Activated naive CD8-positive, alpha-beta T cell treated with anti-CD3 and anti-CD28 coated beads, Interleukin-2, amount 50 U/mL, for 24 hours (primary cell): ENCODE measurements at places on chromosomes 7 and 10.

DNA sequence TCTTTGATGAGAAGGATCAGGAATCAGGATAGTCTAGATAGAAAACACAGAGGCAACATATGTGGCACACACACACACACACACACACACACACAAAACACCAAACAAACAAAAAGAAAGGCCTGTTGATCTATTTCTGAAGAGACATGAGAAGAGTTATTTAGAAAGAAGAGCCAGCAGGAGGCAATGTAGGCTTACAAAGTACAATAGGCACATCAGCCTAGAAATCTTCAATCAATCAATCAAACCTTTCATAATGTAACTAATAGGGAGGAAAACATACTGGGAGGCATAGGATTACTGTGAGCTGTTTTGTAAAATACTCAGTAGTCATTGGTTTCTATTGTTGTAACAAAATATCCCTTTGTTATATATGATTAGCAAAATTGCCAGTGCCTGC lies 47.3 kb upstream of the TES start:
- peaks cover 18% of the 10 kb centered on the region for H3K4me1 ChIP-seq
- DNase-seq = no peak
- H3K27ac ChIP-seq = no peak overlapping the region
- no peak overlapping the region for H3K4me3 ChIP-seq
- H3K27me3 ChIP-seq = peaks cover 2% of the 10 kb centered on the region

GRCh38 chr10:80070057-80070456 lies 8.4 kb upstream of the TMEM254 start:
- no peaks in the 10 kb centered on the region for H3K36me3 ChIP-seq
- H3K27me3 ChIP-seq = peaks cover 5% of the 10 kb centered on the region
- DNase-seq = no peak
- H3K4me3 ChIP-seq = no peak overlapping the region

DNA sequence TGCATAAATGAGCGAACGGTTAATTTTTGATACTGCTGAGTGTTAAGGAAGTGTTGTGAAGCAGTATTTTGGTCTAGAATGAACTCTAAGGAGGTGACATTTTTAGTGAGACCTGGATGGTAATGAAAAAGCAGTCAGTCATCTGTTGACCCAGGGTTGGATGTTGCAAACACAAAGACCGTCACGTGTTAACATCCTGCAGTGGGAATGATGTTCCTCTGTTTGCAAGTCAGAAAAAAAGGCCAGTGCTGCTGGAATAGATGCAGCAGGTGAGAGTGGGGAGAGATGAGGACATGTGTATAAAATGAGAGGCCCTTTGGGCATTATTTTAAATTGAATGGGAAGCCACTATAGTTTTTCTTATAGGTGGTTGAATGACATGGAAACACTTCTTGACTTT lies 39.3 kb downstream of the INSYN2A start:
- H3K27me3 ChIP-seq = no peaks in the 10 kb centered on the region
- H3K4me1 ChIP-seq = no peaks in the 10 kb centered on the region
- no peak overlapping the region for H3K27ac ChIP-seq
- H3K36me3 ChIP-seq = no peaks in the 10 kb centered on the region

- no peaks in the 10 kb centered on the region for H3K36me3 ChIP-seq
- no peak overlapping the region for H3K4me3 ChIP-seq
- H3K27ac ChIP-seq = no peak overlapping the region
- DNase-seq = no peak
These were observed 54.3 kb upstream of the SMNDC1 start for GRCh38 chr10:110358869-110359629.

- no peaks in the 10 kb centered on the region for H3K4me1 ChIP-seq
- H3K27me3 ChIP-seq = peaks cover 18% of the 10 kb centered on the region
- no peak overlapping the region for H3K4me3 ChIP-seq
These were observed 15.1 kb upstream of the LMTK2 start for GRCh38 chr7:98091523-98091922.

DNA sequence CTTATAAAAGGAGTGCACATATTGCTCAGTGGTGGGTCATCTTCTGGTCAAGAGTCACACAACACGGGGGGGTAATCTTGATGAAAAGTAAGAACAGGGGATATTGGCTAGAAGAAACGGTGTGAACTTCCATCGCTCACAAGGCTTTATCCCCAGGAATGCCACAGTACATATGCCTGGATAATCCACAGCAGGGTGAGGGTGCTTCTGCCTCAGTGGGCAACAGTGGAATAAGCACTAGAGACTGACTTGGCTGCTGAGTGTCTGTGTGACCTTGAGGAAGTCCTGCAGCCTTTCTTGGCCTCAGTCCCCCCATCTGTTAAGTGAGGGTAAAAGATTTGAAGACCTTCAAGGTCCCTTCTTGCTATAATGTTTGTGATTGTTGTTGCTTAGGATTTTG lies 44.9 kb upstream of the SHH start:
- no peak overlapping the region for H3K4me3 ChIP-seq
- H3K4me1 ChIP-seq = no peaks in the 10 kb centered on the region
- H3K27ac ChIP-seq = no peak overlapping the region

- H3K27ac ChIP-seq = peak overlapping the region; percentile 86
- H3K4me1 ChIP-seq = peaks cover 49% of the 10 kb centered on the region
- no peak overlapping the region for H3K4me3 ChIP-seq
These were observed 2.1 kb upstream of the PALD1 start for GRCh38 chr10:70476249-70477035.

- DNase-seq = no peak
- no peak overlapping the region for H3K4me3 ChIP-seq
- H3K36me3 ChIP-seq = no peaks in the 10 kb centered on the region
- H3K27ac ChIP-seq = no peak overlapping the region
- no peaks in the 10 kb centered on the region for H3K4me1 ChIP-seq
These were observed 15.4 kb upstream of the BTBD16 start for GRCh38 chr10:122255509-122256301.

- no peak overlapping the region for H3K27ac ChIP-seq
- H3K4me3 ChIP-seq = no peak overlapping the region
- H3K36me3 ChIP-seq = no peaks in the 10 kb centered on the region
- peak; percentile 44 for DNase-seq
These were observed 14.7 kb downstream of the CDNF start for GRCh38 chr10:14822879-14823755.

- DNase-seq = no peak
- no peaks in the 10 kb centered on the region for H3K36me3 ChIP-seq
- H3K27me3 ChIP-seq = peaks cover 3% of the 10 kb centered on the region
- no peak overlapping the region for H3K27ac ChIP-seq
- no peak overlapping the region for H3K4me3 ChIP-seq
These were observed 853.6 kb downstream of the LRMDA start for GRCh38 chr10:76285012-76285411.

DNA sequence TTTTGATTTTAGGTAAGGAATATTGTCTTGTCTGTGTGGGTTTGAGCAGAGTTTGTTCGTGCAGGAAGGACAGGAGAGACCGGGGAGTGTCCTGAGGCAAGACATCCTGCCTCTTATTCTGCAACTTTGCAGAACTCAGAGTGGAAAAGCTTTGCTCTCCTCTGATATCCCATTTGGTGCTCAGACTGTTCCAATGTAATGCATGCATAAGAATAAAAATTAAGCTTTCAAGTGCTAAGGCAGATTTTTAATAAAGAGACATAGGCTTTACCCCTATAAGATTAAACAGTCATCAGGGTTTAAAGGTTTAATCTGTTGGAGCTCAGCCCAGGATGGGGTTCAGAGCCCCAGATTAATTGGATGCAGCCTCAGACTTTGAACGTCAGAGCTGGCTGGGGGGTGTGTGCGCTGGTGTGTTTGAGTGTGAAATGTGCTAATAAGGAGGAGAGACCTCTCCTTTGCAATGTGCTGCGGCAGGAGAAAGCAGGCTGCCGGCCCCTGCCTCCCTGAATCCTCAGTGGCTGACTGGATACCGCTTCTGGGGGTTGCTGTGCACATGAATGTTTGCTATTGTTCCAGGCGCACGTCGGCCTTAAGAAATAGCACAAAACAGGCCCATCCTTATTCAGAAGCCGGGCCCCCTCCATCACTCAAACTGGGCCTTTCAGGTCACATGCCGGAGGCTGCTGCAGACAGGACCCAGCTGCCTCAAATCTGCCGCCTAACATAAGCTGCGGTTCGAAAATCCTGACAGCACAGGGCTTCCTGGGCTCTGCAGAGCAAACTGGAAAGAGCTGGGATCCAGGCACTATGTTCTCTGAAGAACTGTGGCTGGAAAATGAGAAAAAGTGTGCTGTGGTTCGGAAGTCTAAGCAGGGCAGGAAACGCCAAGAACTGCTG lies 84.1 kb upstream of the PRR15 start:
- H3K4me1 ChIP-seq = no peaks in the 10 kb centered on the region
- no peak for DNase-seq
- H3K27me3 ChIP-seq = no peaks in the 10 kb centered on the region
- H3K36me3 ChIP-seq = no peaks in the 10 kb centered on the region

GRCh38 chr10:33334153-33334804 lies at the start of gene NRP1:
NRP1 (minus strand) TSS chr10:33334667; CDS start chr10:33334382, 285 bp downstream.
- H3K27me3 ChIP-seq = peaks cover 70% of the 10 kb centered on the region
- peak within 1 kb of the TSS; percentile 76 for H3K4me3 ChIP-seq
- H3K36me3 ChIP-seq = no peaks in the 10 kb centered on the region
- peaks cover 32% of the 10 kb centered on the region for H3K4me1 ChIP-seq
- no peak within 1 kb of the TSS for H3K27ac ChIP-seq
- DNase-seq = peak; percentile 22

DNA sequence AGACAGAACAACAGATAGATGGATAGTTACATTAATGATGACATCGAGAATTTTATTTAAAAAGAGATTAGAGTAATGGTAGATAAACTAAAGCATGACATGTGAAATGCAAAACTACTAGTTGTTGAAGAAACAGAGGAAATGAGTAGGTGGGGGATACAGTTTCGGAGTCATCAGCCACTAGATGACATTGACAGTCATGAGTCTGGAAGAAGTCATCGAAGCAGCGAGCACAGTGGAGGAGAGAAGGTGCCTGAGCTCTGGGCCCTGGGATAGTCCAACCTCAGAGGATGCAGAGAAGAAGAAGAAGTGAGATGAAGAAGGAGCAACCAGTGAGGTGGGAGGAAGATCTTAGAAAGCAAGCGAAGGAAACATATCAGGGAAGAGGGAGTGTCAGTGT lies 20.2 kb upstream of the SEC61A2 start:
- peaks cover 23% of the 10 kb centered on the region for H3K36me3 ChIP-seq
- H3K4me3 ChIP-seq = no peak overlapping the region
- DNase-seq = no peak

DNA sequence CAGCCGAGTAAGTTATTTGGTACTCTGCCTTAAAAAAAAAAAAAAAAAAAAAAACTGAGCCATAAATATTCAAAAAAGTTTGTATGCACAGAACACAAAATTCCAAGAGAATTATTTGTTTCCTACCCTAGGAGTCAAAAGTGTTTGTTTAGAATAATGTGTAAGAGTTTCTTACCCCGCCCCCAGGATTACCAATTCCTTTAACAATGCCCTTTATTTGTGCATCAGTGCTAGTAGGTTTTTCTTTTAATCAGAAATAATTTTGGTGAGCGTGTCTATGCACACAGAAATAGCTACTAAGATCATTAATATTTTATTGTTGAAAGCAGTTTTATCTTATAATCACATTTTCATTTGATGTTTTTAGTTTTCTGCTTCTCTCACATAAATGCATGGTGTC lies 374.6 kb downstream of the DPP6 start:
- no peaks in the 10 kb centered on the region for H3K36me3 ChIP-seq
- no peak overlapping the region for H3K27ac ChIP-seq
- DNase-seq = no peak
- no peak overlapping the region for H3K4me3 ChIP-seq

DNA sequence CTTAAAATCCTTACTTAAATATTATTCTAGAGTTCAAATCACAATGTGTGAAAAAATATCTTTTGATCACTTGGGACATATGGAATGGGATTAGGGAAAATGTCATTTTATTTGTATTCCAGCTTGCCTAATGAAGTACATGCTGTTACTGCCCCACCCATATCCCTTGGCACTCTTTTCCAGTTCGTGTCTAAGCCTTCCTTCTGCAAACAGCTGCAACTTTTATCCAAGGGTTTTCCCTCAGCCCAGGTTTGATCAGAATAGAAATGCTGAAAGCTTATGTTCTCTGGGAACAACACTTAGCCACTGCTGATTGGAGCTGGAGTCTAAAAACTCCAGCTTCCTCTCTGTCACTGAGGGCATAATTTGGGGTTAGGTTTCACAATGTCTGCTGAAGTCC lies 214.1 kb upstream of the FAM3C start:
- no peaks in the 10 kb centered on the region for H3K27me3 ChIP-seq
- no peak overlapping the region for H3K4me3 ChIP-seq
- no peaks in the 10 kb centered on the region for H3K36me3 ChIP-seq
- no peaks in the 10 kb centered on the region for H3K4me1 ChIP-seq
- H3K27ac ChIP-seq = no peak overlapping the region

DNA sequence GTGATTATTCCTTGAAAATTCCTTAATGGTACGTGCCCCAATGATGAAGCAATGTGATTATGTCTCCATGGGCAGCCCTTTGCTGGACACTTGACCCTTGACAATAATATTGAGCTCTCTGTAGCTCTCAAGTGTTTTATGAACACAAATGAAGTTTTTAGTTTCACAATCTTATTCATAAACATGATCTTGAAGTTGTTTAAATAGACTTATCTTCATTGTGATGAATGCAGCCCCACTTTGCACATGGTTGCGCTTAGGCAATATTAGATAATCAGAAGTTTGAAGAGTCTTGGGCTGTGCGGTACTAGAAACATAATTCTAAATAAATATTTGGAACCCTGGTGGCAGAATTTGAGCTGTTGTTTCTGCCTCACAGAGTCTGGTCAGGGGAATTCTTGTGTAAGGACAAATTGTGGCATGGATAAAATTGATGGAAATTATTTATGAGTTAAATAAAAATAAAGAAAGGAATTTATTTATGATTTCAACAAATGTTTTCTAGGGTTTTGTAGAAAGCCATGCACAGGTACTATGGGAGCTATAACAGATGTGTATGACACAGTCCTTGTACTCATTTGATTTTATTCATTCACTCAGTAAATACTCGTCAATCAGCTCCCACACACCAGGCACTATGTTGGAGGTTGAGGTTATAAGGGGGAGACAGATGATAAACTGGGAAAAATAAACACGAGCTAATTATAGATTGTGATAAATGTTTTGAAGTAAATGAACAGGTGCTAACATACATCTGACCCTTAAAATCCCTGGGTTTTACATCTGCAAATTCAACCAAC lies 217.9 kb downstream of the GALNT17 start:
- no peaks in the 10 kb centered on the region for H3K4me1 ChIP-seq
- no peak for DNase-seq
- H3K27me3 ChIP-seq = no peaks in the 10 kb centered on the region
- no peak overlapping the region for H3K4me3 ChIP-seq

GRCh38 chr7:93030605-93031225 lies 87.1 kb downstream of the SAMD9 start:
- no peak for DNase-seq
- H3K27ac ChIP-seq = no peak overlapping the region
- peaks cover 7% of the 10 kb centered on the region for H3K27me3 ChIP-seq
- no peaks in the 10 kb centered on the region for H3K4me1 ChIP-seq
- no peaks in the 10 kb centered on the region for H3K36me3 ChIP-seq
- H3K4me3 ChIP-seq = no peak overlapping the region

GRCh38 chr7:116952635-116953371 lies 498 bp upstream of the ST7 start:
- H3K4me1 ChIP-seq = peaks cover 31% of the 10 kb centered on the region
- H3K27me3 ChIP-seq = peaks cover 5% of the 10 kb centered on the region
- H3K36me3 ChIP-seq = peaks cover 5% of the 10 kb centered on the region
- DNase-seq = no peak
- peak overlapping the region; percentile 78 for H3K27ac ChIP-seq
